ENCODE measurements at places on chromosomes 2 and 18. TPM values are rescaled to one million over a fixed set of nuclear protein-coding genes. Genes with fewer than 3 reads are reported as not detected.

CFC1 gene
- 3.7 TPM for polyA plus RNA-seq

DNA sequence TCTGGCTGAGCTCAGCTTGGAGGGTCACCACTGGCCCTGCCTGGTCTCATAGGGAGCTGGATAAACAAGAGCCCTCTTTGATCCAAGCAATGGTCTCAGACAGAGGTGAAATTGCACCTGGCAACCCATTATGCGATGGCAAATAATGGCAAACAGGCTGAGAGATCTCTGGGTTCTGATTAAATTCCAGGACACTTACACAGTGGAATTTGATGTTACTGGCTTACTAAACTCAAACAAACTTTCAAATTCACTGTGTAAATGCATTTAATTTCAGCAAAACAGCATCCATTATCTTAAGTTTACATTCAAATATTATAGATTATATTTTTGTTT lies 19.5 kb upstream of the STAT4 start:
- DNase-seq: no peak
- no peaks in the 10 kb centered on the region for H3K27me3 ChIP-seq
- no peak overlapping the region for H3K27ac ChIP-seq
- peaks cover 16% of the 10 kb centered on the region for H3K4me1 ChIP-seq
- no peak overlapping the region for H3K4me3 ChIP-seq

DNA sequence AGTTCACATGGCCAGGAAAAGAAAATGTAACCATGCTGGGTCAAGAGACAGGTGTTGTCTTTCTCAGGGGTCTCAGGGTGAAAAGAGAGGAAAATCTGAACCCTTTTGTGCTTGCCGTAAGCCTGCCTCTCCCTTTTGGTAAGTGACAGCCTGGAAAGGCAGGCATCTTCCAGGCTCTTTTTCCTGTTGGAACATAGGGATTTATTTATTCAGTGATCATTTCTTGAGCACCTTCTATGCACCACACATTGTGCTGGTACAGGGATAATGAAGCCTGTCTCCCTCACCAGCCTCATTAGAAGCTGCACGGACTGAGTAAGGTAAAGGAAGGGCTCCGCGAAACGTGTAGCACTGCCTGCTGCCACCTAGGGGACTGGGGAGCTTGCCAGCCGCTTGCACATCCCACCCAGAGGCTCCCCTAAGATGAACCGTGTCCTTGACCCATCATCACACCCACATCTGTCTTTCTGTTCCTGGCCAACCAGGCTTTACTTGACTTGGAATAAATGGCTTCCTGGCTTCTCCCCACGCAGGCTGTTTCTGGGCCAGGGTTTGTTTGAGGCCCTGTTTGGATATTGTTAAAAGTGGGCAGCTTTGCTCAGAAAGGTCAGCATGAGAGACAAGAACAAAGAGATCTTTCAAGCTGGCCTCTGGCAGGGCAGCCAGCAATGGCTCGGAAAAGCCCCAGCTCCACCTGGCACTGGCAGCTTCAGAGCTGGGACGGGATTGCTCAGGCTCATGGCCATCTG lies 73.3 kb upstream of the MCFD2 start:
- H3K27me3 ChIP-seq: no peaks in the 10 kb centered on the region
- no peak overlapping the region for H3K4me3 ChIP-seq
- H3K27ac ChIP-seq: no peak overlapping the region
- no peak for DNase-seq

- no peaks in the 10 kb centered on the region for H3K27me3 ChIP-seq
- peaks cover 26% of the 10 kb centered on the region for H3K4me1 ChIP-seq
- H3K4me3 ChIP-seq: no peak overlapping the region
- H3K27ac ChIP-seq: no peak overlapping the region
- no peak for DNase-seq
- no peaks in the 10 kb centered on the region for H3K36me3 ChIP-seq
Measured at GRCh38 chr18:48997985-48998831, 47.4 kb upstream of the SMAD7 start.

- no peak overlapping the region for H3K27ac ChIP-seq
- no peaks in the 10 kb centered on the region for H3K4me1 ChIP-seq
- H3K4me3 ChIP-seq: no peak overlapping the region
- peaks cover 25% of the 10 kb centered on the region for H3K36me3 ChIP-seq
- no peaks in the 10 kb centered on the region for H3K27me3 ChIP-seq
Measured at GRCh38 chr2:15226661-15227060, 334.5 kb downstream of the NBAS start.

DNA sequence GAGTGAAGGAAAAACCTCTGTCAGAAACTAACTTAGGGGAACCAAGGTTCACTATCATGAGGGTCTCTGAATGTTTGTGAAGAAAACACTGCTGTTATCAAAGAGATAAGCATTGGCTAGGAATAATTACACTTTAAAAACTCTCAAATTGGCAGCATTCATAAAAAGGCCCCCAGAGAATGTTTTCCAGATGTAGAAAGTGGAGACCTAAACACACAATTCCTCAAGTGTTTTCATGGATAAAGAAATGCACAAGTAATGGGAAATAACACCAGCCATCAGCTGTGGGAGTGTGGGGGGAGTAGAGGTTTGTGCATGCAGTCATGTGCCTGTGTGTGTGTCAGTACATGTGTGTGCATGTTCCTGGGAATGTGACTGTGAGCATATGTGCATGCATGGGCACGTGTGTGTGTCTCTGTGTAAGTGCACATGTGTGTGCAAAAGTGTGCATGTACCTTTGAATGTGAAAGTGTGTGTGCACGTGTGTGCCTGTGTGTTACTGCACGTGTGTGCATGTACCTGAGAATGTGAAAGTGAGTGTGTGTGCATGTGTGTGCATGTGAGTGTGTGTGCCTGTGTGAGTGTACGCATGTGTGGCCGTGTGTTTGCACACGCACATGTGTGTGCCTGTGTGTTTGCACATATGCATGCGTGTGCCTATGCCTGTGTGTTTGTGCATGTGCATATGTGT lies 854.3 kb upstream of the SALL3 start:
- DNase-seq: no peak
- no peaks in the 10 kb centered on the region for H3K4me1 ChIP-seq
- no peaks in the 10 kb centered on the region for H3K27me3 ChIP-seq
- no peaks in the 10 kb centered on the region for H3K36me3 ChIP-seq
- no peak overlapping the region for H3K4me3 ChIP-seq
- H3K27ac ChIP-seq: no peak overlapping the region

SLC40A1 gene
- 304 TPM for polyA plus RNA-seq

- no peak overlapping the region for H3K4me3 ChIP-seq
- H3K4me1 ChIP-seq: no peaks in the 10 kb centered on the region
- DNase-seq: no peak
Measured at GRCh38 chr18:73684647-73685046, 463.0 kb downstream of the FBXO15 start.
